RWPE1 (cell line): ENCODE measurements at places on chromosomes 7 and 10.

GRCh38 chr7:150736864-150737263, 354 bp upstream of the GIMAP5 start:
- DNase-seq: no peak

GRCh38 chr10:119335671-119336353, 128.4 kb downstream of the GRK5 start:
- no peak for DNase-seq

DNA sequence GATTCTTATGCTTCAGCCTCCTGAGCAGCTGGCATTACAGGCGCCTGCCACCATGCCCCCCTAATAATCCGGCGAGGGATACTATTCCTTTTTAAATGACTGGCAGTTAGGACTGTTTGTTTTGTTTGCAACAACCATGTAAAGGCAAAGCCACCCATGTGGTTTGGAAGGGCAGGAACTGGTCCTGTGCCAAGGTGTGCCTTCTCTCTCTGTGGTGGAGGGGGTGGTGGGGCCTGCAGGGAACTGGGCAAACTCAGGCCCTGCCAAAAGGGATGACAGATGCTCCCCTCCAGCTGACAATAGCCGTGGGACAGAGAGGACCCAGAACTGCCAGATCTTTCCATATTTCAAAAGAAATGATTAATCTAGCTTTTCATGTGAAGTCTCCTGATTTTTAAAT, 23.5 kb upstream of the WAPL start:
- DNase-seq: no peak

DNA sequence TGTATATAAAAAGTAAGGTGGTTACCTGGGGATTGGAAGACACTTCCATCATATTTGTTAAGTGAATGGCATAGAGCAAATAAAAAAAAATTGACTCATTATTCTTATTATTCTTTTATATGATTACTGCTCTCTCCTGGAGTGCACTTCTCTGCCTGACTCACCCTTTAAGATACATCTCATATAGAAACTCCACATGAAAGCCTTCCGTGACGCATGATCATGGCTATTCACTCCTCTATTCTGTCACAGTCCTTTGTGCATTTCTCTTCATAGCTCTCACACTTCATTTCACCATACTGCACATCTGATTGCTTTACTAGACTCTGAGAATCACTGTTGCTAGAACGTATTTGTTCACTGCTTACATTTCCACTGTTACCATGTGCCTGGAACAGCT, 597.3 kb downstream of the CNTNAP2 start:
- no peak for DNase-seq

GRCh38 chr7:117796889-117797288, 76.4 kb downstream of the CTTNBP2 start:
- no peak for DNase-seq
